Mammary epithelial cell (primary cell): ENCODE measurements at places on chromosomes 7 and 10. TPM values are rescaled to one million over a fixed set of nuclear protein-coding genes. Genes with fewer than 3 reads are reported as not detected.

The GNGT1 gene
- total RNA-seq = not detected in 2 replicates

The CHAT gene
- total RNA-seq = not detected in 2 replicates

The AKR1C4 gene
- not detected for total RNA-seq

The KRIT1 gene
- 40.2 TPM for total RNA-seq

The ELFN1 gene
- total RNA-seq = not detected in 2 replicates

The CYP3A7 gene
- not detected in 2 replicates for total RNA-seq

The SFRP5 gene
- total RNA-seq = not detected

The PCBD1 gene
- 16.5 TPM for total RNA-seq

The UCMA gene
- total RNA-seq = not detected in 2 replicates

The LLCFC1 gene
- total RNA-seq = not detected

The NFE2L3 gene
- total RNA-seq = 8.3 TPM

The GIMAP4 gene
- not detected for total RNA-seq

The GALNT17 gene
- not detected for total RNA-seq

The PTPRN2 gene
- 0.33 TPM for total RNA-seq

The GIMAP2 gene
- 1.3 TPM for total RNA-seq

The PMPCB gene
- 49.1 and 52.2 TPM in 2 replicates for total RNA-seq

The PTEN gene
- total RNA-seq = 104 TPM

The NRG3 gene
- total RNA-seq = not detected

The TRRAP gene
- total RNA-seq = 25.1 and 29.1 TPM in 2 replicates

The FXYD4 gene
- total RNA-seq = not detected

GRCh38 chr10:75929630-75930161 lies 498.3 kb downstream of the LRMDA start:
- DNase-seq = no peak

GRCh38 chr7:75969704-75970498 lies 24.5 kb downstream of the TMEM120A start:
- DNase-seq = no peak

DNA sequence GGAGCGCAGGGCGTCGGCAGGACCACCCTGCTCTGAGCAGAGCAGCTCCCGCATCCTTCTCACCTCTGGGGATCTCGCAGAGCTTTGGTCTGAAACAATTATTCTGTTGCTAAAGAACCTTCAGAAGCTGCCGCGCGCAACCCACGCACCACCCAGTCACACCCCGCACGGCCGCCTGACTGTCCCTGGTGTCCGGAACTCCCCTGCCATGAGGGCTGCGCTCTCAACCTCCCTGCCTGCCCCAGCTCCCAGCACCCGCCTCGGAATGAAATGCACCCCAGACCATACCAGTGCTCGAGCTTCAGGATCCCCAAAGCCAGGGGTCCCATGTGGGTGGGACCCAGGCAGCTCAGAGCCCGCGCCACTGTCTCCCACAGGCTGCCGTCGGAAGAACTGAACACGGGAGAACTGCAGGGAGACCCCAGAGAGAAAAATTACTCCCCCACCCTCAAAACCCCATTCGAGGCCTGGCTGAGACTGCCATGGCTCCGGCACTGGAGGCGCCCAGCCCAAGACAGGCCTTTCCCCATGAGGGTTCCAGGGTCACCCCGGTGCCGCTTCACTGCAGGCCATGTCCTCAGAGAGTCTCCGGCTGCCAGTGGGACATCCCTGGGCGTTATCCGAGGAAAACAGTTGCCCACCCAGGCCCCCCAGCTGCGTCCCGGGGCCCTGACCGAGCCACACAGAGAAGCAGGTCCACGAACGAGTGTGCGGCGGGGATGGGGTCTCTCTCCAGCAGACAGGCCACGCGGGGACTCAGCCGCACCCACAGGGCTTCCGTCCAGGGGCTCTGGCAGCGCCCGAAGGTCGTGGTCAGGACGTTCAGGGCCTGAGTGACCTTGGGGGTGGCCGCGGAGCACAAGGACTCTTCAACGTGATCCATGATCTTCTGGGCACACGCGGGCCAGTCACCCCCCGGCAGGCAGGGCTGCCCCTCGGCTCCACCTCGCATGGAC lies 12.1 kb downstream of the BRAT1 start:
- DNase-seq = no peak

- DNase-seq = no peak
Observed at GRCh38 chr7:26486153-26486552, 194.5 kb downstream of the SNX10 start.

GRCh38 chr7:96670338-96671289 lies 39.0 kb downstream of the SEM1 start:
- DNase-seq = no peak

DNA sequence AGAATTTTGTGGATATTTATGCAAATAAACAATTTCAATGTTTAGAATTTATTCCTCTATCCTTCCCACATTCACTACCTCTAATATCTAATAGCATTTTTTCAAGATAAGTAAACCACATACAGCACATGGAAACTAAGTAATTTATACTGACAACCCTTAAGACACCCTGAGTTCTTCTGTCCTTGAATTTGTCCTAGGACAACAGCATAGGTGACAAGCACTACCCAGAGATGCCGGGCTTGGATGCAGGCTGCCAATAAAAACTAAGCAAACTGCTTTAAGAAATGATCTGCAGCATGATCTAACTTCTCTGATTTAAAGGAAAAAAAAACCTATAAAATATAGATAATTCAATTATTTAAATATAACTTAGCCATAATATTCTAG lies 22.7 kb downstream of the NT5C3A start:
- DNase-seq = no peak

- DNase-seq = no peak
Observed at GRCh38 chr7:3592401-3593134, 291.5 kb downstream of the SDK1 start.

DNA sequence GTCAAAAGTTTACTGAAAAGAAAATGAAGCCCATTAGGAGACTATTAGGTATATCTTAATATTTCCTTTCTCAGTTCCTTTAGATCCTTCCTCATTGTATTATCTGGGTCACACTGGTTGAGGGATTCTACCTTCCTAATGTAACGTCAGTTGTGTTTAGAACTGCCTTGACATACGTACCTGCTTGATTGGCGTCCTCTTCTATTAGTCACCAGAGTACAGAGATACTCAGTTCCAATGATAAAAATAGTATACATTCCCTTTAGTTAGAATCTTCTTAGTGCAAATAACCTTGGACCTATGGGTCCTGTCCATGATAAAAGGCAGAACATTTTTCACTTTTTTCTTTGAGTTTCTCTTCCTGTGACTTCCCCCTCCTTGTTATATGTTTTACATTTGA lies 45.2 kb downstream of the AHCYL2 start:
- no peak for DNase-seq

- no peak for DNase-seq
Observed at GRCh38 chr10:70982443-70982842, 94.1 kb upstream of the PCBD1 start.

DNA sequence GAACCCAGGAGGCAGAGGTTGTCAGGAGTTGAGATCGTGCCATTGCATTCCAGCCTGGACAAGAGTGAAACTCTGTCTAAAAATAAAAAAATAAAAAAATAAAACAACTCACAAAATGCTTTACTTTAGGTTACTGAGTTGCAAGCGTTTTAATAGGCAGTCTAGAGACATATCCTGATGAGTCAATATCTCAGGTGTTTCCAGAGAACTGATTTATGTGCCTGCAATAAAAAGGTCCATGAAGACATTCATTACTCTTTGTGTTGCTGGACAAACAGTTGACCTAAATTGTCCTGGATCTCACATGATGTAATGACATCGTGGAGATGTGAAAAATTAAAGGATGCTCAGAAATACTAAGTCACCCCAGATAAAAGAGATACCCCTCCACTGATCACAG lies 31.5 kb downstream of the CDNF start:
- no peak for DNase-seq

GRCh38 chr7:116223588-116223987 lies 13.2 kb downstream of the TES start:
- no peak for DNase-seq

DNA sequence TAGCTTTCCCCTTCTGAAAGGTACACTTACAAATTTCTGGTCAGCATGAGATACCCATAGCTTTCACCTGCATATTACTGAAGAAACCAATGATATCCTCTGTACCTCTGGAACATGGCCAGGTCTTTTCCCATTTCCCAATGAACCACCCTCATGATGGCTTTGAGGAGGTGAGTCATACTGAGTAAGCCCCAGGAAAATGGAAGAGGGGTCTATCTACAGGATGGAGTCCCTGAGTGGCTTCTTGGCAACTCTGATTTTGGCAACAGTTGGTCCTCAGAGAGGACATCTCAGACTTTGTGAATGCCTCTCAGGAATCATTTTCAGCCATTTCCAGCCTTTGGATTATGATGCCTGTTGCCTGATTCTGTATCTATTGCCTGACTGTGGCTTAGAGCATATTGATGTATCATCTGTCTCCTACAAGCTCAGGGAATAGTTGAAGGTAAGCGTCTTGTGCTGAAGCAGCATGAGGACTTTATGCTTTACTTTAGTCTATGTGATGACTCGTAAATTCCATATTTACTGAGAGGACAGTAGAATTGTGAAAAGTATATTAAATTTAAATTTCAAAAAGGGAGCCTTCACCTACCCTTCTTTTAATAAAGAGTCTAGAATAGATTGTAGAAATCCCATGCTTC lies 84.7 kb upstream of the DKK1 start:
- DNase-seq = peak; percentile 80

- DNase-seq = no peak
Observed at GRCh38 chr10:96260014-96260413, 11.4 kb downstream of the BLNK start.

DNA sequence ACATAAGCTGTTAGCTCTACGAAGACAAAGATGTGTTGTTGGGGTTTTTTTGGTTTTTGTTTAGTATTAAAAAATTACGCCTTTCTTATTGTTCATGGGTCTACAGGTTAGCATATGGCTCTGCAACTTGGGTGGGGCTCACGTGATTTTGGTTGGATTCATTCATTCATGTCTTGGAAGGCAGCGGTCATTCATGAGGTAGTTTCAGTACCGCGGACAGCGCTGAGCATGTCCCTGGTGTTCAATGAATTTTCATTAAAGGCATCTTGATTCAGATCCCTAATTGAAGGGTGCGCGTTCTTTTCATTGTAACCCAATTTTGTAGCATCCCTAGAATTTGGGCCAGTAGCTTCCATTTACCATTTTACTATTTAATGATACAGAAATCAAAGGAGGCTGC lies 42.9 kb upstream of the TCERG1L start:
- DNase-seq = no peak

DNA sequence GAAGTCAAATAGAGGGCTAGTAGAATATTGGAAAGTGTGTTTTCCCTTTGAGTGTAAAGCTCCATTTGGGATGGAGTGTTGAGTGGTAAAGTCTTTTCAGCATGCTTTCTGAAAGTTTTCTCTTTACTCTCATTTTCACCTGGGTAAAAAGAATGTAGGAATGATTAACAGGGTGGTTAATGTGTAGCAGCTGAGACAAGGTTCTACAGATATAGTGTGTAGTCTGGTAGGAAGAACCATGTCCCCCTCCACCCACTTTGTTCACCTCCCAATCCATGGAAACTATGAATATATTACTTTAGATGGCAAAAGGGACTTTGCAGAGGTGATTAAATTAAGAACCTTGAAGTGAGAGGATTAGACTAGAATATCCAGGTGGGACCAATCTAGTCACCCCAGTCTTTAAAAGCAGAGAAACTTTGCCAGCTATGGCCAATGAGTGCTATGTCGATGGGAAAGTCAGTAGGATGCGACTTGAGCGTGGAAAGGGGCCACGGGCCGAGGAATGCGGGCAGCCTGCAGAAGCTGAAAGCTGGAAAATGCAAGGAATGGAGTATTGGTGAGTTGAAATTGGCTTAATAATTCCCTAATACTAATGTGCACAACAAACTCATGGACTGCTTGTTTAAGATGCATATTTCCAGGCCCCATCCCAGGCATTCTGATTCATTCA lies 166.3 kb upstream of the AHR start:
- DNase-seq = no peak

GRCh38 chr10:119522747-119523426 lies 19.6 kb downstream of the RGS10 start:
- peak; percentile 16 for DNase-seq

- no peak for DNase-seq
Observed at GRCh38 chr10:99369126-99369525, 40.0 kb downstream of the CNNM1 start.

- no peak for DNase-seq
Observed at GRCh38 chr10:96448021-96448457, 65.7 kb downstream of the TLL2 start.

- DNase-seq = no peak
Observed at GRCh38 chr10:122072491-122072890, 83.5 kb downstream of the TACC2 start.

DNA sequence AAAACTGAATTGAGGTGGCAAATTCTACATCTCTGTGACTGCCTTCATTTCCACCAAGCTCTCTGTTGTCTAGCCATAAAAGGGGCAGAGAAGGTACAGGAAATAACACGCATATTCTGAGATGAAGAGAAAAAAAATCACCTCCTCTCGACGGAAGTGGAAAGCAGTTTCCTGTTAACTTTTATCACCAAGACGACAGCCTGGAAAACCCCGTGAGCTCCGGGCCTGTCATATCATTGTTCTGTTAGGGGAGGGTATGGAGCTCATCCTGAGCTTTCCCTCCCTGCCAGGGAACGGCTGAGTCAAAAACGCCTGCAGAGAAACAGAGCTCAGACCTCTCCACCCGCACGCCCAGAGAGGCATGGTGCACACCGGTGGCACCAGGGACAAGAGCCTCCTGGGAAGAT lies 200.3 kb downstream of the PRPF18 start:
- peak; percentile 70 for DNase-seq

DNA sequence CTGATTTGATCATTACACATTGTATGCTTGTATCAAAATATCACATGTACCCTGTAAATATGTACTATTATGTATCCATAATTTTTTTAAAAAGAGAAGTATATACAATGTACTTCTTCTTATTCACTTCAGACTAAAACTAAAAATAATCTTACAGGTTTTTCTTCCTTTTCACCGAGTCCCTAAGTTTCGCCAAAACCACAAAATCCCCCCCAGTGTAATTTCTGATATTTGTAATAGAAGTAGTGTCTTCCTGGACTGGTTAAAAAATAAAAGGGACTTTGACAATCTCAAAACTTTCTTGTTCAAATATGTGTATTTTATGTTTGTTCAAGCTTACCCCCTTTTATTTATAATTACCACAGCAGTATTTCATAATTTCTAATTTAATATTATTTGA lies 23.9 kb downstream of the EPC1 start:
- DNase-seq = no peak

GRCh38 chr7:12303062-12303461 lies 92.0 kb downstream of the TMEM106B start:
- peak; percentile 51 for DNase-seq

GRCh38 chr7:138661069-138661635 lies 40.0 kb downstream of the SVOPL start:
- DNase-seq = no peak

DNA sequence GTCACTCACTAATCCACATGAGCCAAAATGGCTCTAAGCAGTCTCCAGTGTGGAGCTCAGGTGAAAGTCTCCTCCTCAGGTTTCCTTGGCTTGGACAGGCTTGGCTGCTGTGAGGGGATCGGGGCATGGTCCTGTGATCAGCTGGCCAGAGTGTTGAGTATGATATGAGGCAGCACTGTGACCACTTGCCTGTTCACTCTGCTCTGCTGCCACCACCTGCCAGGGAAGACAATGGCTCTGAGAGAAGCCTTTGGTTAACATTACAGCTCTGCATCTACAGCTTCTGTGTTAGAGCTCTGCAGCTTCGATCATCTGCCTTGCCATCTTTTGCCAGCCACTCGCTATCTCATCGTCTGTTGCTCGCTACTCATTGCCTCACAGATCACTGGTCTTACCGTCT lies 20.1 kb upstream of the PTN start:
- DNase-seq = no peak

GRCh38 chr10:78594559-78595268 lies 474.1 kb upstream of the ZMIZ1 start:
- no peak for DNase-seq

- DNase-seq = no peak
Observed at GRCh38 chr7:156001496-156002260, 189.4 kb upstream of the SHH start.

GRCh38 chr10:120098232-120098930 lies 205.9 kb downstream of the SEC23IP start:
- DNase-seq = no peak
